ENCODE measurements at places on chromosomes 3 and 15. TPM values are rescaled to one million over a fixed set of nuclear protein-coding genes. Genes with fewer than 3 reads are reported as not detected.

DNA sequence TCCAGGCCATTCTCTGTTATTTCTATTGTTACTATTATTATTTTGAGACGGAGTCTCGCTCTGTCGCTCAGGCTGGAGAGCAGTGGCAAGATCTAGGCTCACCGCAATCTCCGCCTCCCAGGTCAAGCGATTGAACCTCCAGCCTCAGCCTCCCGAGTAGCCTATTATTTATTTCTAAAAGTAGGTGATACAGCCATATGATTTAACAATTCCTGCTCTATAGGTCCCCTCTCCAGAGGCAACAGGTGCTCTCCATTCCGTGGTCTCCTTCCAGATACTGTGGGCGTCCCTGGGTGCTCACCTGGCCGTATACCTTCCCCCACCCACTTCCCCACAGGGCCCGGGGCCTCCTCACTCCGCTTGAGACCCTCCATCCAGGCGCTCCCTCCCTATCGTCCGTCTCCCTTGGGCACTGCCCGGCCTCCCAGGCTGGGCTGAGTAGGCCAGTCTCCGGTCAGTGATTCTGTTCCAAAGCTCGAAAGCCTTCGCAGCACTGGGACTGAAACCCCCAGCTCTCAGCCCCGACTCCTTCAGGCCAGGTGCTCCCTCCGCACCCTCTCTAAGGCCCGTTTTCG lies 708 bp upstream of the PTPN23 start:
- DNase-seq: no peak

GRCh38 chr3:136740351-136740958 lies 11.7 kb downstream of the STAG1 start:
- DNase-seq: no peak

GRCh38 chr3:123536153-123536895 lies 48.5 kb downstream of the HACD2 start:
- DNase-seq: no peak

TMOD2 gene
- 0.08 TPM for total RNA-seq

DNA sequence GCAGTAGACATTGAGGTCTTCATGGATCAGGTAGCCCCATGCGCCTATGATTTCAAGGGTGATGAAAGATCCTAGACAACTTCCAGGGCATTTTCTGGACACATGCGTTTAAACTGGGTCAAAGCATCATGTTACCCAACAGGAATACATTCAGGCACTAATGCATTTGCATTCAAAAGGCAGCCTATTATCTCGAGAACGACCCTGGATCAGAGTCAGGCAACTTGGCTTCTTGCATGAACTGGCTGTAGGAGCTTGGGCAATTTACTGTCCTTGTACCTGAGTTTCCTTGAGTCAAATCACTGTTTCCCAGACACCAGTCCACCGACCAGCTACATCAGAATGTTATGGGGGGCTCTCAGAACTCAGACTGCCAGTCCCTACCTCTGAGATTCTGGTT lies 51.5 kb upstream of the CHST2 start:
- DNase-seq: no peak

- no peak for DNase-seq
Measured at GRCh38 chr3:106206146-106206545, 337.3 kb upstream of the CBLB start.

GRCh38 chr3:27511724-27512422 lies 27.7 kb upstream of the SLC4A7 start:
- DNase-seq: no peak

Data from HT-29 (cell line).